ENCODE measurements at places on chromosomes 2 and 18.

GRCh38 chr2:121565389-121566250 lies 34.9 kb downstream of the RNU4ATAC start:
- DNase-seq = no peak

GRCh38 chr18:22456547-22456946 lies 38.8 kb upstream of the CTAGE1 start:
- DNase-seq = no peak

DNA sequence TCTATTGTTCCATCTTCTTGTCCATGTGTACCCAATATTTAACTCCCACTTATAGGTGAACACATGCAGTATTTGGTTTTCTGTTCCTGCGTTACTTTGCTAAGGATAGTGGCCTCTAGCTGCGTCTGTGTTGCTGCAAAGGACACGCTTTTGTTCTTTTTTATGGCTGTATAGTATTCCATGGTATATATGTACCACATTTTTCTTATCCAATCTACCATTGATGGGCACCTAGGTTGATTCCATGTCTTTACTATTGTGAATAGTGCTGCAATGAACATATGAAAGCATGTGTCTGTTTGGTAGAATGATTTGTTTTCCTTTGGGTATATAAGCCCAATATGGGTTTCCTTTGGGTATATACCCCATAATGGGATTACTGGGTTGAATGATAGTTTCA lies 77.3 kb upstream of the MMADHC start:
- no peak for DNase-seq

- DNase-seq = no peak
Measured at GRCh38 chr2:163703386-163703785, 32.4 kb downstream of the FIGN start.

DNA sequence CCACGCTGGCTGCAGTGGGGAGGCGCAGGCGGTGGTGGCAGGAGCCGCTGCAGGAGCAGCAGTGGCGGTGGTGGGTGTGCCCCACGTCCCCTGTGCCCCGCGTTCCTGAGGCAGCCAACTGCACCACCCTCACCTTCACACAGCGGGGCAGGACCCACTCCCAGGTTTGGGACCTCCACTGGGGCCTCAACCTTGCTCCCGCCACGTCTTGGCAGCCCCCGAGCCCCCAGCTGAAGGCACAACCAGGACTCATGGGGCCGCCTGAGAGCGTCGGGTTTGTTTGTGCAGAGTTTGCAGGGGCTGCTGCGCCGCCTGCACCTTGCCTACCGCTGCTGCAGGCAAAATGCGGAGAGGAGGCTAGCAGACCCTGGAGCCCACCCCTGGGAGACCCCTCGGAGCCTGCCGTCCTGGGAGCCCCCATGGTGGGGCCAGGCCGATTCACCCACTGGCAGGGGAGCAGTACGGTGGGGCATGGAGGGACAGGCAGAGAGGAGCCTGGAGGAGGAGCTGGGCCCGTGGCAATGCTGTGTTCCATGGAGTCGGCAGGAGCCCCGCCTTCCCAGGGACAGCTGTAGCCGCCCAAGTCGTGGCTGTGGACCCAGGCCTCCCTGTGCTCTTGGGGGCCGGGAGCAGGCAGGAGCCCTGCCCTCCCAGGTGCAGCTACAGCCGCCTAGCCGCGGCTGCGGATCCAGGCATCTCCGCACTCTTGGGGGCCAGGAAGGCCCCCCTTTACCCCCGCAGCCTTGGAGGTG lies 14.7 kb upstream of the EML6 start:
- DNase-seq = peak; percentile 47

GRCh38 chr2:61535449-61535848 lies 2.7 kb downstream of the XPO1 start:
- DNase-seq = no peak

- DNase-seq = no peak
Measured at GRCh38 chr2:238155051-238155760, 3.6 kb upstream of the ERFE start.

- peak; percentile 21 for DNase-seq
Measured at GRCh38 chr2:120346026-120346666, at the start of gene INHBB. Gene INHBB (plus strand): TSS chr2:120346136. CDS start chr2:120346189, 53 bp downstream.

GRCh38 chr2:155690785-155691184 lies 641.7 kb downstream of the NR4A2 start:
- no peak for DNase-seq

- no peak for DNase-seq
Measured at GRCh38 chr2:20525041-20526035, 78.5 kb downstream of the RHOB start.

GRCh38 chr2:136221026-136221425 lies 103.1 kb upstream of the CXCR4 start:
- no peak for DNase-seq

- no peak for DNase-seq
Measured at GRCh38 chr2:127709336-127709735, 8.0 kb downstream of the SFT2D3 start.

DNA sequence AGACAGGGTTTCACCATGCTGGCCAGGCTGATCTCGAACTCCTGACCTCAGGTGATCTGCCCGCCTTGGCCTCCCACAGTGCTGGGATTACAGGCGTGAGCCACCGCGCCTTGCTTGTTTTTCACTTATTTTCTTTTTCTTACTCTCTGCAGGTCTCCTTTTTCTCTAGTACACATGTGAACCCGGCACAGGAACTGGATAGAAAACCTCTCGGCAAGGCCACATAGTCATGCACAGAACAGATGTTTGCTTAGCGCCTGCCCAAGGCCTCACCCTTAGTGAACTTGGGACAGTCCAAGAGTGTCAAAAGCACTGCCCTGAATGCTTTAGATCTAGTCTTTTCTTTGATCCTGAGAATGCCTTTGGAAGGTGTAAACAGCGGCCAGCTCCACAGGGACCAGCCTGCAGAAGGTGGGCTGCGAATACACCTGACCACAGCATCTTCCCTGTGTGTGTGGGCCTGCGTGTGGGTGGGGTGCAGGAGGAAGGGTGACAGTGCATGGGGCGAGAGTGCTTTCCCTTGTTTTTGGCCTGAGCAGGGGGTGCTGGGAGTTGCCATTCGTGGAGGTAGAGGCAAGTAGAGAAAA lies 27.0 kb downstream of the IMPA2 start:
- no peak for DNase-seq

- DNase-seq = no peak
Measured at GRCh38 chr2:127377262-127377661, 10.5 kb downstream of the MAP3K2 start.

GRCh38 chr18:22322243-22322691 lies 95.4 kb downstream of the CTAGE1 start:
- no peak for DNase-seq

- DNase-seq = no peak
Measured at GRCh38 chr2:60699617-60700016, 56.5 kb upstream of the PAPOLG start.

GRCh38 chr18:73352546-73352945 lies 484.8 kb upstream of the NETO1 start:
- no peak for DNase-seq
